ENCODE measurements at places on chromosomes 5 and 9.

- no peak for DNase-seq
These were observed 488.1 kb upstream of the TLE4 start for GRCh38 chr9:79083621-79084020.

DNA sequence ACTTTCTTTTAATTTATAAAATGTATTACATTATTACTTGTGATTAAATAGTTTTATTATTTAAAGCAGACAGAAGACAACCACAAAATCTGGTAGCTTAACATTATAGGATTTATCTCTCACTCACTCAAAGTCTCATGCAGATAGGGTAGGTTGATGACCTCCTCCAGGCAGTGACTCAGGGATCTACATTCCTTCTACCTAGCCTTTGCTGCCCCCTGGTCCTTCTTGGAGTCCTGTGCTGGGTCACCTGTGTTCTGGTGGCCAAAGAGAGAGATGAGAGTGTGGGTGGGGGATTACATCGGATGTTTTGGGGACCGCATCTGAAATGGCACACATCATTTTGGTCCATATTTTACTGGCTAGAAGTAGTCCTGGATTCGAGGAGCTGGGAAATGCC, 95.7 kb upstream of the CTSL start:
- DNase-seq: no peak

DNA sequence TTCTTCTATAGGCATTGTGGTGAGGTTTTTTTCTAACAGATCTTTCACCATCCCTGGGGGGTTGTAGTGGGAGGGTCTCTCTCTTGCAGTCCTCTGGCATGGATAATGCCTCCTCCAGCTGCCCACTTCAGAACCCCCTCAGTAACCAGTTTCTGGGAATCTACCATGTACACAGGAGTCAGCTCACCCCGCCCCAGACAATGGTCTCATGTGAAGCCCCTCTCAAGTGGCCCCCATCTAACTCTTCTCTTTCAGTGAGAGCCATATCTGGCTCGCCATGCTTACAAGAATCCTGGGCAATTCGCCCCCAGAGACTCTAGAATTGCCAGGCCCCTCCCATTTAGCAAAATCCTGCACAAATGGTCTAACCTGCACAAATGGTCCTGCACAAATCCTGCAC, 144.4 kb upstream of the FSTL4 start:
- DNase-seq: no peak

DNA sequence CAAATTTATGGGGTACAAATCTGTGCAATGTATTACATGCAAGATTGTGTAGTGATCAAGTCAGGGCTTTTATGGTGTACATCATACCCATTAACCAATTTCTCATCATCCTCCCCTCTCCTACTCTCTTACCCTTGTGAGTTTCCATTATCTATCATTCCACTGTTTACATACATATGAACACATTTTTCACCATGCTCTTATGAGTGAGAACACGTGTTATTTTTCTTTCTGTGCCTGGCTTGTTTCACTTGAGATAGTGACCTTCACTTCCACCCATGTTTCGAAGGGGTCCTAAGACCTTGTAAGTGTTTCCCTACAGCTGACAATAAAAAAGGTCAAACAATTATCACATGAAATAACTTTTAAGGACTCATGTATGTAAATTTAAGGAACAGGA, 281.7 kb upstream of the CD180 start:
- DNase-seq: no peak

DNA sequence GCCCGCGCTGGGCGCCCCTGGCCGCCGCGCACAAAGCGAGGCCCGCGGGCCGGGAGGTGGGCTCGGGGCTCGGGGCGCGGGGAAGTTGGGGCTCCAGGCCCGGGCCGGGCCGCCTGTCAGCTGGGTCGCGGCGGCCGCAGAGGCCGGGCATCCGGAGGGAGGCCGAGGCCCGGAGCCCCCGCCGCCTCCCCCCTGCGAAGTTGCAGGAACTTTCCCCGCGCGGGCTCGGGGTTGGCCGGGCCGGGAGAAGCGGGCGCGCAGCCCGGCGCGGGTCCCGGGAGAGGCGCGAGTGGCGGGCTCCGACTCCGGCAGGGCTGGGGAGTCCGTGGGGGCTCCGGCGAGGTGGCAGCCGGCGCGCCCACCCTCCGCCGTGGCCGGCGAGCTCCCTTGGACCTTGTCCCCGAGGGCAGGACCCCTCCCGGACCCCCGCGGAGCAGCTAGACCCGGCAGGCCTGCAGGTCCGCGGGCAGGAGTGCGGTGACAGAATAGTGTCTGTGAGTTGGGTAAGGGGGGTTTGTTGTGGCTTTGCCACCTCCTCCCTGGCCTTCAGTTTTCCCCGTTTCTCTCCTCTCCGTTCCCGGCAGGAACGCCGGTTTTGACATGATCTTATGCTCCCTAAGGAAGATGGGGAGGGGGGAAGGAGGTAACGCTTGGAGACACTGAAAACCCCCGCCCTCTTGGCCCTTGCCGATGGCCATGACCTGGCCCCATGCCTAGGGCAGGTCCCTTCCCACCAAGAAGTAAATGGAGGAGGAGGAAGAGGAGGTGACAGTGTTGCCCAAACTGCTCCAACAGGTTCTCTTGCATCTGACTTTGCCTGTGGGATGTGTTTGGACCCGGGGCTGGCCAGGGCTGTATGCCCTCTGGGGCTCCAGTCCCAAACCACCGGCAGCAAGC, 942 bp downstream of the PHF2 start:
- DNase-seq: no peak

DNA sequence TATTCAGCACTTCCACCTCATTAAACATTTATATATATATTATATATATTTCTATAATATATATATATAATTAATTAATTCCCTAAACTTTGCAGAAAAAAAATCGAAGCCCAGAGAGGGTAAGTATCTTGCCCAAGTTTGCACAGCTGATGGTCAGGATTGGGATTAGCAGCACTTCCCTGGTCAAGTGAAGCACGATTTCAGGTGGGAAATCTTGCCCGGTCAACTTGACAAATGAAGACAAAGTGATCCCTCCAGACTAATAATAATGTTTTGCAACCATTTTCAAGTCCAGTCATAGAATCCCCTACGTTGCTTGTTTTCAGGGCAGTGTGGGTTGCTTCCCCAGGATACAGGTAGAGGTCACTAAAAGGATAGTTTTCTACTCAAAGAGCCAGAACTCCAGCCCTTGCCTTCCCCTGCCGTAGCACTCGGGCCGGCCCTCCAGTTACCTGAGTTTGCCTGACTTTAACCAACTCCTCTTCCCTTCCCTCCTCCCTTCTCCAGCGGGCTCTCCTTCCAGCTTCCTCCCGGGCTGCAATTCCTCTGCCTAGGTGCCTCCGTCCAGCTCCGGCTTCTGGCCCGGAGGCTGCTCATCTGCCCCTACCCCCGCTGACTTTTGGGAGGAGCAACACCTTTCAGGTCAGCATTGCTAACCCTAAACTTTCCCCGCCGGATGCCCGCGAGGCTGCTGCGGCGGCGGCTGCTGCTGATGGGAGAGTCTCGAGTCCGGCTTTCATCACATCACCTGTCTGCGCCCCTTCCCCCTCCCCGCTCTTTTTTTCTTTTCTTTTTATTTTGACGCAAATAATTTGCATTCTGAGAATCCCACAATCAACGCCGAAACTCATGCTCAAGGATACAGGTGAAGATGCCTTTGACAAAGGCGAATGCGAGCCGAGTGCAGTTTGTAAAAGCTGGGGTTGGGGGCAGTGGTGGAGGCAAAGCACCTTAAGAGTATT, 930 bp downstream of the PRLR start:
- no peak for DNase-seq

GRCh38 chr9:72627147-72627546, 105.7 kb downstream of the TMC1 start:
- DNase-seq: no peak

GRCh38 chr5:8842971-8843551, 702.8 kb downstream of the SEMA5A start:
- no peak for DNase-seq

GRCh38 chr5:14996997-14997396, 125.4 kb upstream of the ANKH start:
- DNase-seq: no peak

DNA sequence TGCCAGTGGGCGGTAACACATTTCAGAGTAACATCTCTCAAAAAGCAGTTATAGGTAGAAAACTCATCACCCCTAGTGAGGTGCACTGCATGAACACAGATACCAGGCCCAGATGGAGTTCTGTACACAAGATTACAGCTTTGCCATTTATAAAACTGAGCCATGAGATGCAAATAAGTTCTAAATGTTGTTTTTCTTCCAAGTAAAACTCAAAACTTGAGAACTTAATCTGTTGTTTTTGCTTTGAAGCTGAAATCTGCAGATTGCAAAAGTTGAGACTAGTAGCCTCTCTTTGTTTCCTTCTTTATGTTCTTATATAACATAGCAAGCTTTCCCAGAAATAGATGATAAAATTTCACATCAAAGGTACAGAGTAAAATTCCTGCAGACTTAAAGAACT, 434.1 kb downstream of the PLK2 start:
- DNase-seq: no peak

GRCh38 chr9:135885100-135885853, 22.1 kb downstream of the CAMSAP1 start:
- no peak for DNase-seq

- DNase-seq: no peak
These were observed 47.2 kb downstream of the MACIR start for GRCh38 chr5:103305809-103306208.

DNA sequence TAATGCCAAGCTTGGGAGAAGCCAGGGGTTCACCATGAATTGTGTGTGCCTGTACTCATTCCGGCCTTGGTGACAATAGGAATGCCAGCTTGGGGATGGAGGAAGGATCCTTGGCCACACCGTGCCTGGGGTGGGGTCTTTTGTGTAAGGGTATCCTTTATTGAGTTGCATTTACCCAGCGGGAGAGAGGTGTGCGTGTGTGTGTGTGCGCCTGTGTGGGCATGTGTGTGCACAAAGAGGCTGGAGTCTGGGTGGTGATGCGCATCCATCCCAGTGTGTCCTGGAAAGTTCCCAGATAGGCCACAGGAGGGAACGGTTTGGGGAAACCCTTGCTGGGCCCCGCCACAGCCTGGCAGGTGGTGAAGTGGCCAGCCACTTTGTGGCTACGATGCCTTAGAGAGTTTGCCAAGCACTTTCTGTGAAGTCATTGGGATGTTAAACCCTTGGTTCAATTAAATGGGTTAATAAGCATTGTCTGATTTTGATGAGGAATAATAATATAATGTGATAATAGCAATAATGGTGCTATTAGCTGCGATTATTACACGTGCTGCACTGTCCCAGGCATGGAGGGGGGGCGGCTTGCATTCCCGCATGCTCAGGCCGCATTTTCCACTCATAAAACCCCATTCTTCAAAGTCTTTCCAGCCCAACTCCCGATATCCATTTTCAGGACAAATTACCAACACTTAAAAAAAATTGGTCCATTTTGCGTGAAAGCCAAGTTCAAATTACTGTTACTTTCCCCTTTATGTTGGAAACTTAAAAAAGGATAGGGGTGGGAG, 13.7 kb downstream of the PITX1 start:
- DNase-seq: no peak

- no peak for DNase-seq
These were observed 247.7 kb downstream of the PJA2 start for GRCh38 chr5:109161914-109162683.

- DNase-seq: no peak
These were observed 840.3 kb upstream of the SEMA6A start for GRCh38 chr5:117414926-117415325.

DNA sequence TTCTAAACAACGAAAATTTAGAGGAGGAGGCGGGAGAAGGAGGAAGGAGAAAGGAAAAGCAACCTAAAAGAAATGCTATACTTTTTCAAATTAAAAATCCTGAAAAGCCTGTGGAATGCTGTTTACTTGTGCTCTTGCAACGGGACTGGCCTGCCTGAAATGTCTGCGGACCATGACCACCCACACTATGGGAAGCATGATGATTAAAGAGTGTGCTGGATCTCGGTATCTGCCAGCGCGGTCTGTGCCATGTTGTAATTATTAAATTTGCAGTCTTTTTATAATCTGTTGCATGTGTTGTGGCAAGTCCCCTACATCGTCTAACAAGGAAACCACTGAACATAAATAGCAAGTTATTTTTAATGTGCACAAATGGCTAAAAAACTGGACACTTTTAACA, 111.4 kb downstream of the FANCC start:
- no peak for DNase-seq

DNA sequence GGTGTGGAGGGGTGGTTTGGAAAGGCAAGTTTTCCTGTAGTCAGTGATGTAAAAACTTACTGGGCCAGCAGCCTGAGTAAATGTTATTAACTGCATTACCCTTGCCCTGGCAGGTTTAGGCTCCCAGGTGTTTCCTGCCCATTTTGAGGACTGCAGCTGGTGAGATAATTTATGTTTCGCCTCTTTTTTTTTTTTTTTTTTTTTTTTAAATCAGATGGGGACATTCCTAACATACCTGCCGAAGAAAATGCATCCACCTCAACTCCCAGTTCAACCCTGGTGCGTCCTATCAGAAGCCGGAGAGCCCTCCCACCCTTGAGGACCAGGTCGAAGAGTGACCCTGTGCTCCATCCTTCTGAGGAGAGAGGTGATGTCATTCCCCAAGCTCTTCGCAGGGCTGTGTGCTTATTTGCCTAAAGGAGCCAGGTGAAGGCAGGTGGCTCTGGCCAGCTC, 60.6 kb downstream of the ENTREP1 start:
- no peak for DNase-seq

- no peak for DNase-seq
These were observed 291.1 kb downstream of the ASTN2 start for GRCh38 chr9:117123729-117124128.

GRCh38 chr5:51033215-51033614, 350.0 kb upstream of the ISL1 start:
- no peak for DNase-seq

DNA sequence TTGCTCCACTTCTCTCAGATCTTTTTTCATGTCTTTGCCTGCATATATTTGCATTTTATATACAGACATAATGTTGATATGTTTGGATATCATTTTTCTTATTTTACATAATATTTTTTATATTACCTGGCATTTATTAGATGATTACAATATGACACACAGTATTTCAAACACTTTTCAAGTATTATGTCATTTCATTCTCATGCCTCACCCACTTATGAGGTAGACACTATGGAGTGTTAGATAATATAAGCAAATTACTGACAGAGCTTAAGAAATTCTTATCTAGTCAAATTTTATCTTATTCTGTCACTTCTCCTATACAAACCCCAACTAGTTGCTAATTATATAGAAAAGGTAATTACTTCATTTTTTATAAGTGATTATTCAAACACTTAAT, 11.1 kb downstream of the LURAP1L start:
- no peak for DNase-seq

- DNase-seq: no peak
These were observed 92.8 kb upstream of the RAD23B start for GRCh38 chr9:107190061-107190935.
